Body of pancreas (tissue), 4 donors: ENCODE measurements at places on chromosomes 12 and 14. TPM values are rescaled to one million over a fixed set of nuclear protein-coding genes. Genes with fewer than 3 reads are reported as not detected.

The RNASE7 gene
- 1.0 TPM for total RNA-seq

The PPM1H gene
- total RNA-seq, result 4.9 TPM

The RILPL2 gene
- 2.6 TPM for total RNA-seq

The SYT1 gene
- total RNA-seq, result 22.7 TPM

The HOXC6 gene
- total RNA-seq, result not detected

The DIO3 gene
- total RNA-seq, result 1.3 TPM

The NFE2 gene
- not detected for total RNA-seq

The WNT5B gene
- not detected for total RNA-seq

The TBC1D30 gene
- total RNA-seq, result 91.0 TPM

The CLSTN3 gene
- total RNA-seq, result 64.9 TPM

The PIK3C2G gene
- total RNA-seq, result 2.9 TPM

The CLEC4C gene
- total RNA-seq, result not detected

- DNase-seq, result no peak
- peaks cover 47% of the 10 kb centered on the region for H3K4me1 ChIP-seq
- peak overlapping the region; percentile 92 for H3K27ac ChIP-seq
- H3K4me3 ChIP-seq, result peak overlapping the region; percentile 79
- H3K27me3 ChIP-seq, result no peaks in the 10 kb centered on the region
Observed at GRCh38 chr12:103964805-103965204, 867 bp upstream of the TDG start.

DNA sequence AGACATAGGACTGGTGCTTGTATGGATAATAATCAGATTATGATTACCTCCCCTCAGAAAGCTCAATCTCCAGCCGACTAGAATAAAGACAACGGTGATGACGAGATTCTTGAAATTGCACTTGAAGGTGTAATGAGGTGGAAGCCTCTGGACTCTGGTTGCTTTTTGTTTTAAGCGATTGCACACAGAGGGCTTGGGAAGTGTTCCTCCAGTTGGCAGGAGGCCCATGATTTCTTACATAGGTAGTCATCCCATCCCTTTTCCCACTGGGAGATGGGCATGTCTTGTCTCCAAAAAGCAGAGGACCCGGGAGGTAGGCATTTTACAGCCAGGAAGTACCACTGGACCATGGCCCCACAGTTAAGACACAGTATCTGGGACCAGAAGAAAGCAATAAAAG is 165.7 kb upstream of the FKBP4 start:
- H3K27ac ChIP-seq, result no peak overlapping the region
- H3K4me1 ChIP-seq, result no peaks in the 10 kb centered on the region
- no peaks in the 10 kb centered on the region for H3K36me3 ChIP-seq

- H3K4me3 ChIP-seq, result no peak overlapping the region
- no peaks in the 10 kb centered on the region for H3K4me1 ChIP-seq
- H3K27ac ChIP-seq, result no peak overlapping the region
- no peaks in the 10 kb centered on the region for H3K36me3 ChIP-seq
- no peak for DNase-seq
- H3K27me3 ChIP-seq, result no peaks in the 10 kb centered on the region
Observed at GRCh38 chr14:56648508-56649301, 69.1 kb downstream of the TMEM260 start.

- no peak overlapping the region for H3K4me3 ChIP-seq
- DNase-seq, result no peak
- no peaks in the 10 kb centered on the region for H3K36me3 ChIP-seq
- no peaks in the 10 kb centered on the region for H3K27me3 ChIP-seq
Observed at GRCh38 chr12:74483057-74483456, 54.6 kb upstream of the ATXN7L3B start.

- no peak for DNase-seq
- no peak overlapping the region for H3K4me3 ChIP-seq
- no peak overlapping the region for H3K27ac ChIP-seq
- no peaks in the 10 kb centered on the region for H3K36me3 ChIP-seq
- no peaks in the 10 kb centered on the region for H3K27me3 ChIP-seq
- H3K4me1 ChIP-seq, result peaks cover 39% of the 10 kb centered on the region
Observed at GRCh38 chr12:116148844-116149243, 128.6 kb downstream of the MED13L start.

- DNase-seq, result no peak
- no peaks in the 10 kb centered on the region for H3K4me1 ChIP-seq
- no peaks in the 10 kb centered on the region for H3K36me3 ChIP-seq
- no peak overlapping the region for H3K27ac ChIP-seq
- H3K27me3 ChIP-seq, result no peaks in the 10 kb centered on the region
Observed at GRCh38 chr12:75257510-75257909, 47.9 kb upstream of the KCNC2 start.

DNA sequence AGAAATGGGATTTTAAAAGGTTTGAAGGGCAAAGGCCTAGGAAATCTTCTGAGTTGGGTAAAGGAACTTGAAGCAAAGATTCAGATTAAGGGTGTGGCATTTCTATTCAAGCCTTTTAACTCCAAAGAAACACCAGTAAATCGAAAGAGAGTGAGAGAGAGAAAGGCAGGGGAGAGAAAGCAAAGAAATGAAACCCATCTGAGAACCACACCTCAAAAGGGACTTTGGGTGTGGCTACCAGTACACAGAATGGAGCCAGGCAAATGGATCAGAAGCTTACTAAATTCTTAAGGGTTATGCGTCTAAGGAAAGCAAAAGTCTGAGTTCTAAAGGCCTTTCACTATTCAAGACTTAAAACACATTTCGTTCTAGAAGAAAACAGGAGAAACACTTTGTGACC is 277.4 kb downstream of the BCL11B start:
- H3K27me3 ChIP-seq, result no peaks in the 10 kb centered on the region

- no peaks in the 10 kb centered on the region for H3K4me1 ChIP-seq
- H3K36me3 ChIP-seq, result no peaks in the 10 kb centered on the region
- no peak for DNase-seq
- H3K27ac ChIP-seq, result no peak overlapping the region
- no peak overlapping the region for H3K4me3 ChIP-seq
- no peaks in the 10 kb centered on the region for H3K27me3 ChIP-seq
Observed at GRCh38 chr14:71264260-71264659, 357.0 kb downstream of the PCNX1 start.

DNA sequence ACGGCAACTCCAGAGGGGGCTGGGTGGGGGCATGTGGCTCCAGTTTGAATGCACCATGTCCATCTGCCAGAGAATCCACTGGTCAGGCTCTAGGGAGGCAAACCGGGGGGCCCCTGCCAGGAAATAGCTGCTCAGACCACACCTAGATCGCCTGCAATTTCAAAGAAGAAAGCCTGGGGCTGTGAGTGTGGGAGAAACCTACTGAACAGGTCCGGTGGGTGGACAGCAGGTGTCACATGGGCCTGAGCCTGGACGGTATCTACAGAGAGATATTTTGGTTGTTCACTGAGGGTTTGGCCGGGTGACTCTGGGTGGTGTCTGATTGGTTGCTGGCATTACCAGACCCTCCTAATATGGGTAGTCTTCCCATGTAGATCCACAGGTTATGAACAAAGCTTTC is 32.0 kb downstream of the DAO start:
- H3K4me3 ChIP-seq, result no peak overlapping the region
- H3K4me1 ChIP-seq, result no peaks in the 10 kb centered on the region
- no peak overlapping the region for H3K27ac ChIP-seq
- H3K27me3 ChIP-seq, result no peaks in the 10 kb centered on the region
- no peaks in the 10 kb centered on the region for H3K36me3 ChIP-seq
- no peak for DNase-seq

GRCh38 chr12:60093428-60093827 is 497.6 kb downstream of the SLC16A7 start:
- H3K36me3 ChIP-seq, result no peaks in the 10 kb centered on the region
- H3K4me1 ChIP-seq, result no peaks in the 10 kb centered on the region
- H3K4me3 ChIP-seq, result no peak overlapping the region
- DNase-seq, result no peak

DNA sequence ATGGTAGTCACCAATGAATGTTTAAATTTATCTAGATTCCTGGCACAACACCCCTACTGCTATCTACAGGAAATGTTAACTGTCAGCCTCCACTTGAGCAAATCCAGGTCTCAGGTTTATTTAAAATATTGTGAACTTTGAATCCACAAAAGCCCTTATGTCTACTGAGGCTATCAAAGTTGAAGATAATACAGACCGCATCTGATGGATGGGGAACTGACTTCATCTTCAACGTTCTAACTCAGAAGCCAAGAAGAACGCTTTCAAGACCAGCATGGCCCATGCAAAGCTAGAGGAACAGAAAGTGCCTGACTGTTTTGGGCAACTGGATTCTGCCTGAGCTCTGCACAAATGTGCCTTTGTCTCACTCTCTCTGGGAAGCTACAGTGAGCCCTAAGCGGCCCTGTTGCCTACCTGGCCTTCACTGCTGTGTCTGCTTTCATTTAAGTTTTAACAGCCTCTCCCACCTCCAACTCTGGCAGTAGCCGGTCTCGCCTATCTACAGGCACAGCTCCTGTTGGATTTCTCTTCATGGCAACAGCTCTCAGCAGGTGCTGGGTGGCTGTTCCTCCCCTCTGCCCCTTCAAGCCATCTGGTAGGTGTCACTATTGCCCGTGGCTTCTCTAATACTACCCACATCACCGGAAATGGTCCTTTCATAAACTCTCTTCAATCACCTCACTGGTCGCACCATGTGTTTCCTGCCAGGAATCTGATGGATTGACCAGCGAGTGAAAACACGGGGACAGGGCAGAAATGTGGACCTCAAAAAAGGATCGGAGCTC is 112.1 kb upstream of the OVCH1 start:
- H3K4me1 ChIP-seq, result no peaks in the 10 kb centered on the region
- no peaks in the 10 kb centered on the region for H3K27me3 ChIP-seq
- H3K36me3 ChIP-seq, result no peaks in the 10 kb centered on the region
- no peak overlapping the region for H3K4me3 ChIP-seq

- H3K4me3 ChIP-seq, result no peak overlapping the region
- H3K27ac ChIP-seq, result no peak overlapping the region
- no peak for DNase-seq
Observed at GRCh38 chr14:84036840-84037239, 1493.1 kb upstream of the FLRT2 start.

DNA sequence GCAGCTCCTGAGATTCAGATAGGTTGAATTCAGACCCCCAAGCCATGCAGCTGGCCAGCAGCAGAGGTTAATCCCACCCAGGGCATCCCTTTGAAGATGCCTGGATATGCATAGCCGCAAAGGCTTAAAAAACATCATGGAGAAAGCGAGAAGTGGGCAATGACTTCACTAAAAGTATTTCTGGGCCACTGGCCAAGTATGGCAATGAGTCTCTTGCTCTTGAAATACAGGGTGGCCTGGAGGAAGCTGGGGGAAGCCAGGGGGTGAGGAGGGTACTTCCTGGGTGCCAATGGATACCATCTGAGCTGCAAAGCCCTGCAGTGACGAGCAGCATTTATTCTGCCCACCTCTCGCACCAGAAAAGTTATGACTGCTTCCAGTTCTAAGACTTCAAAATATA is 539.3 kb upstream of the TBX3 start:
- H3K4me3 ChIP-seq, result no peak overlapping the region
- DNase-seq, result no peak
- no peaks in the 10 kb centered on the region for H3K27me3 ChIP-seq

DNA sequence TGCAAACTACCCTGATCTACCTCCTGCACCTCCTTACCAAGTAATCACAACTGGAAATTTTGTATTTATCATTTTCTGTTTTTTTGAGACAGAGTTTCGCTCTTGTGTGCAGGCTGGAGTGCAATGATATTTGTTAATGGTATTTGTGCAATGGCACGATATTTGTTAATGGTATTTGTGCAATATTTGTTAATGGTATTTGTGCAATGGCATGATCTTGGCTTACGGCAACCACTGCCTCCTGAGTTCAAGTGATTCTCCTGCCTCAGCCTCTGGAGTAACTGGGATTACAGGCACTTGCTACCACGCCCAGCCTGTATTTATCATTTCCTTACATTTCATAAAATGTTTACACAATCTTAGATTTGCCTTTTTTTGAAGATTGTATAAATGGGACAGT is 5.7 kb upstream of the NECAP1 start:
- DNase-seq, result no peak
- H3K36me3 ChIP-seq, result no peaks in the 10 kb centered on the region
- H3K27me3 ChIP-seq, result no peaks in the 10 kb centered on the region
- peaks cover 20% of the 10 kb centered on the region for H3K4me1 ChIP-seq
- no peak overlapping the region for H3K27ac ChIP-seq
- H3K4me3 ChIP-seq, result no peak overlapping the region

DNA sequence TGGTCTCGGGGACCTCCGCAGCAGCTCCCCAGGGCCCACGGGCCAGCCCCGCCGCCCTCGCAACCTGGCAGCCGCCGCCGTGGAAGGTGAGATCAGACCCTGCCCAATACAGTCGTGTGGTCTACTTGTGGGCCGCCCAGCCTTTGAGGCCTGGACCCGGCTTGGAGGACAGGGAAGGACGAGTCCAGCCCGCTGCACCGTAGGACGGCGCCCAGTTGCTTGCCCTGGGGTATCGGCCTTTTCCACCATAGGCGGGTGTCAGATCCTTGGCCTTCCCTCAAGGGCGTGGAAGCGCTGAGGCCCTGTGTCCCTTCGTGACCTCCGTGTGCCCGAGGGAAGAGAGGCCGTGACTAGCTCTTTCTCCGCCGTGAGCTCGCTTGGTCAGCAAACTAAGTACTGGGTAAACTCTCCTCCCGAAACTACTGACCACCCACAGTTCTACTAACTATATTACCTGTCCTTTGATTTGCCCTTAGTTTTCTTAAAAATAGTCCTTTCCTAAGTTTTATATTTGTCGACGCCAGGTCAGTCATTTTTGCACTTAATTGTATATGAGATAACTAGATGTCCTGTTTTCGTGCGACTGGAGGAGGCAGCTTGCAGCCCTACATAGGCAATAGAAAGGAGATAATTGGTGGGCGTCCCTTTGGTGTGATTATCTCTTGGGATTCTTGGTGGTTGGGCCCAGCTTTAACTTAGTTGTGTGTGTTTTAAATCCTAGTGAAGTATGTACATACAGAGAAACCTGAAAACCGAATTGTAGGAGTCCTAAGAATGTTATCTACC is 757 bp downstream of the SLC25A3 start:
- H3K27me3 ChIP-seq, result no peaks in the 10 kb centered on the region
- peaks cover 19% of the 10 kb centered on the region for H3K4me1 ChIP-seq
- peak; percentile 46 for DNase-seq
- H3K36me3 ChIP-seq, result peaks cover 8% of the 10 kb centered on the region

DNA sequence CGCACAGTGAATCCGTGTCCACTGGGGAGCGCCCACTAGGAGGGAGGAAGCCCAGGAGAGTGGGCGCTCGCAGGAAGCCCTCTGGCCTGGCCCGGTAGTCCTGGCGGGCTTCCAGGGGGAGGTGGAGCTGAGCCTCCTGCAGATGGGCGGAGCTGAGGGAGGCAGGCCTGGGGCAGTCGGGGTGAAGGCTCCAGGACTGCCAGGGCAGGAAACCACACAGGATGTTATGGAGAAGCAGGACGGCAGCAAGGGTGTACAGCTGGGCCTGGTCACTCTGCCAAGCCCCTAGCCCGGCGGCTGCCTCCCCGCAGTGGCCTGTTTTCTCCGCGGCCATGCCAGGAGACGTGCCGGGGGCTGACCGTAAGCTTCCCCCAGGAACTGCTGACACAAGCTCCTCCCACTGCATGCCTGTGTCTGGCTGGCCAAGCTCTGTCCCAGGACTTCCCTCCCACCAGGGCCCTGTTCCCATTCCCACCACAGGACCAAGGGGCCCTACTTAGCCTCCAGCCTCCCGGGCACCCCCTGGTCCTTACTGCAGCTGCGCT is 143.4 kb upstream of the C14orf180 start:
- H3K27ac ChIP-seq, result peak overlapping the region; percentile 70
- H3K4me1 ChIP-seq, result peaks cover 26% of the 10 kb centered on the region
- no peak overlapping the region for H3K4me3 ChIP-seq
- H3K36me3 ChIP-seq, result no peaks in the 10 kb centered on the region
- peak; percentile 76 for DNase-seq
